ENCODE measurements at places on chromosomes 2 and 18.

DNA sequence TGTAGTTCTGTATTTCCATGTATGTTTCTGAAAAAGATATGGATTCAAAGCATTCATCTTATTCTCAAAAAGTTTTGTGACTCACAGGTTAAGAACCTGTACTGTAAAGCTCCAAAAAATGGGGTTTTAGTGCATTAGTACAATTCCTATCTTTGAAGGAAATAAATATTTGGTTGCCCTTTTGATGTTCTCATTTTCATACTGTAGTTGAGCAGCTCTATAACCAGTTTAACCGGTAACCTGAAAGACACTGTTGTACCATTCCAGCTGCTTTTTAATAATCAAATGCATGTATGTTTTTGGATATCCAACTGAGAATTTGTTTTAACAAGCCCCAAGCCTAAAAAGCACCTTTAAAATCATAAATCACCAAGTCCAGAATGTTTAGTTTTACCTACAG lies 9.6 kb upstream of the OSGEPL1 start:
- no peak for DNase-seq

- no peak for DNase-seq
Measured at GRCh38 chr2:222433332-222434173, 9.2 kb downstream of the SGPP2 start.

GRCh38 chr2:234403074-234403473 lies 93.8 kb downstream of the ARL4C start:
- no peak for DNase-seq

DNA sequence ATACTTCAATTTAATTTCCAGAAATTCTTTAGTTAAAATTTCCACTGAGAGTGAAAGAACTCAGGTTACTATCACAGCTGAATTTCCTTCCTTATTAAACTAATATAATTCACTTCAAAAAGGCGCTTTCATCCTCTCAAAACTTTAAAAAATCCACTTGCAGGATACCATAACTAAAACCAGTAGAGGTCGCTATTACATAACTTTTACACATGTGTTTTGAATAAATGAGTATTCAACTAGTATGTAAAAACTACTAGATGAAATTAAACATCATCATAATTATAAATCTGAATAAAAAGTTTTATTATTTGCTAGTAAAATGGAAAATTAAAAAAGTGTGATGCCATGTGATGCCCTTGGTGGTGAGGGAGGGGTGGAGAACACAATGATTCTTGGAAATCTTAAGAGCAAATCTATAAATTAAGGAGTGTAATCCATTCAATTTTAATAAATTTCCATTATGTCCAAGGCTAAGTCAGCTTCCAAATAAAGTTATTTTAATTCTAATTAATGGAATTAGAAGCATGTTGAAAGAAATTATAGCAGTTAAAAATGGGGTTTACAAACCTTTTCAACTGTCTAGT lies 61.4 kb downstream of the SOS1 start:
- no peak for DNase-seq

DNA sequence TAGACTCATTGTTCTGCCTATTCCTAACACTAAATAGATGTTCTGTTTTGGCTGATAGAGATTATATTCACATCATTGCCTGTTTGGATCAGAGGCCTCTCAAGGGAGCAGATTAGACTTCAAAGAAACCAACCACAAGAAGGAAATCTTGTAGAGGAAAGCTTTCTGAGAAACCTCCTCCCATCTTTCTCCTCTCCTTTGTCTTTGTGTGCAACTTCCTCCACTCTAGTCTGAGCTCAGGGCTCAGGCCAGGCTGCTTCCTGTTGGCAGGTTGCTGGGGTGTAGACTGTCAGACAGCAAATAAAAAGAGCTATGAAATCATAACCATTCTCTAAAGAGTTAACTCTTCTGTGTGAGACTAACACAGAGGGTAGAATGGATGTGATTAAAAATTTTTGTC lies 113.0 kb downstream of the TGFA start:
- DNase-seq: no peak

DNA sequence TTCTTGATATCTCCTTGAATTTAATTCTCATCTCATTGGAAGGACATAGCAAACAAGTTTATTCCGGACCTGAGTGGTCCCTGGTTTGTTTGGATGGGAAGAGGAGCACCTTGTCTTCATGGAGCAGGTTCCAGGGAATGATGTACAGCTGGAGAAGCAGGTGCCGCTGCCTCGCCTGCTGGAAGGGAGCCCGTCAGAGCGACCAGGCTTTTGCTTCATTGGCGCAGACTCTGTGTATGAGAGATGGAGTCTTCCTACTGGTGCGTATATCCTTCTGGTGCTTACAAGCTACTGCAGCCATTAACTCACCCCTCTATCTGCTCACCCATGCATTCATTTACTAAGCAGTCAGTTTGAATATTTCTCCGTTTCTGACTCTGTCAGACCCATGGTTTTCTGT lies 11.6 kb upstream of the ALLC start:
- DNase-seq: no peak

DNA sequence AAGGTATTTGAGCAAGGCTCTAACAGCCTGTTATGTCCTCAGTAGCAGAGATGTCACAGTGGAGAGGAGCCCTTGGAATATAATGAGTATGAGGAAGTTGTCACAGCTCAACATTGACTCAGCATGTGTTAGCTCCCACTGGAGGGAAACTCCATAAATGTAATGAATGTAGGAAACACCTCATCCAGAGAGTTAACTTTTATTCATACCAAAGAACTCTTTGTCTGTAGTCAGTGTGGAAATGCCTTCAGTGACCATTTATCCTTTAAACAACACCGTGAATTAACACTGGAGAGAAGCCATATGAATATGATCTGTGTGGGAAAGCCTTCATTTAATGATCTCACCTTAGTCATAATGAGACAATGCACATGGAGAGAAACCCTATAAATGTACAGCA lies 59.7 kb downstream of the CYP1B1 start:
- no peak for DNase-seq

DNA sequence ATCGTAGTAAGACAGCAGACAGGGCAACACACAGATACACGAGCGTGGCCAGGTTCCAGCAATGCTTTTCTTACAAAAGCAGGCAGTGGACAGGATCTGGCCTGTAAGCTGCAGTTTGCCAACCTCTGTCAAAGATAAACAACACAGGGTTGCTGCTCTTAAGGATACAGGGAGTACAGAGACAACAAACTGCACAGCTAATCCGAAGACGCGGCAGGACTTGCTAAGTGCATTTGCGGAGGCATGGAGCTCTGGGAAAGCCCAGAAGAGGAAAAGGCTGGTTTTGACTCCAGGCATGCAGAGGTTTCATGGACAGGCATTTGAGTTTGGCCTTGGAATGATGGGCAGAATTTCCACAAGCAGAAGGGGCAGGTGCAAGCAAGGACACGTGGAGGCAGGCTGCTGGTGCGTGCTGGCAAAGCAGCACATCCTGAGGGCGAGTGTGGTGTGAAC lies 24.4 kb downstream of the SERTAD2 start:
- DNase-seq: no peak

- no peak for DNase-seq
Measured at GRCh38 chr2:39484620-39485495, 47.8 kb upstream of the MAP4K3 start.

GRCh38 chr2:238173692-238174091 lies 14.9 kb downstream of the ERFE start:
- no peak for DNase-seq

- no peak for DNase-seq
Measured at GRCh38 chr2:72940786-72941185, 23.5 kb downstream of the EMX1 start.
